A172 (cell line): ENCODE measurements at places on chromosomes 2 and 18. TPM values are rescaled to one million over a fixed set of nuclear protein-coding genes. Genes with fewer than 3 reads are reported as not detected.

DNA sequence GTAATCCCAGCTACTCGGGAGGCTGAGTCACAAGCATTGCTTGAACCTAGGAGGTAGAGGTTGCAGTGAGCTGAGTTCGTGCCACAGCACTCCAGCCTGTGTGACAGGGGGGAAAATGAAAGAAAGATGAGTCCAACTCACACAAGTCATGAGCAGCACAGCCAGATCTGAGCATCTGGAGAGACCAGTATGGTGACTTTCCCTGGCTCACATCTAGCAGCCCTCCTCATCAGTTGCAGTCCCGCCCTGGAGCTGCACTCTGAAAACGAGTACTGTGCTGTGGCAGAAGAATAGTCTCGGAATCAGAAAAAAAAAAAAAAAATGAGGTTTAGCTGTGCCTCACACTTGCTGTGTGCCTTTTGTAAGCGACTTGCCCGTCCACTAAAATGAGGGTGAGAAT is 74.4 kb upstream of the TRIB2 start:
- no peak for DNase-seq

WDR35 gene
- total RNA-seq: 14.7 and 16.7 TPM in 2 replicates

PTPN2 gene
- total RNA-seq: 41.1 and 43.9 TPM in 2 replicates

DNA sequence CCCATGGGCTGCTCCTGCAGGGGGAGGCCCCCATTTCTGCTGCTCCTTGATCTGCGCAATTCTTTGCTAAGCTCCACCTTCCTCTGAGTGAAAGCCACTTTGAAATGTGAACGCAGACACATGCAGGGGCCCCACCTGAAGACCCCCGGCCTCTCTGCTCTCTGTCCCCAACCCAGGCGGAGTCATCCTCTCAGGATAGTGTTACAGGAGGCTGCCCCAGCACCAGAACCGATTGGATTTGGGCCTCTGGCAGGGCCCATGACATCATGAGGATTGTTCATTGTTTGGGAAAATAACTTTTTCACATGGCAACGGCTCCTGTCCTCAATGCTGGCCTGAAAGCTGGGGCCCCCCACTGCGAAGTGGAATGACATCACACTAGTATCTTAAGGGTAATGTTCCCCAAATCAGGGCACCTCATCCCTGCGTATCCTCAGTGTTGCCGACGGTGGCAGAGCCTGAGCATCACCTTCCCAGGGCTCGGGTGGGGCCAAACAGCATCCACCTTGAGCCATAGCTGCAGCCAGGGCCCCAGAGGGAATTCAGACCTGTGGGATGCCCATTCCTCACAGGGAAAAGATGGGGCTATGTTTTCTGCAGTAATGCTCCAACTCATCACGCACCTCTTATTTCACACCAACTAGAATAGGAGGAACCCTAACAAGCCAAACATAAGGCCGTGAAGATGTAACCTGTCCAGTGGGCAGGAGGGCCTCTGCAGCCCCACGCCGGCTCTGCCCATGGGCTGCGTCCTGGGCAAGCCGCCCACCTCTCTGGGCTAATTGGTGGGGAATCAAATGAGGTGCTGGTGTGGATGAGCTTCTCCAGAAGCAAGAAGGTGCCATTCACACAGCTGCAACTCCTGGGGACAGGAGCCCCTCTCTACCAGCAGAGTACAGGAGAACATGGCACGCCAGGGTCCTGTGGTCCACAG is 2.7 kb upstream of the ERFE start:
- DNase-seq: no peak

FIGN gene
- total RNA-seq: 2.0 and 2.2 TPM in 2 replicates
